ENCODE measurements at places on chromosomes 5 and 9.
A peak's percentile ranks its signal among the peaks of the same experiment; 100 is the strongest.

- peak; percentile 84 for DNase-seq
Measured at GRCh38 chr5:150302301-150303069, at the start of gene ARSI. ARSI (minus strand) TSS chr5:150302905; CDS start chr5:150302373, 532 bp downstream.

GRCh38 chr5:163578652-163579051 lies 73.2 kb downstream of the MAT2B start:
- no peak for DNase-seq

DNA sequence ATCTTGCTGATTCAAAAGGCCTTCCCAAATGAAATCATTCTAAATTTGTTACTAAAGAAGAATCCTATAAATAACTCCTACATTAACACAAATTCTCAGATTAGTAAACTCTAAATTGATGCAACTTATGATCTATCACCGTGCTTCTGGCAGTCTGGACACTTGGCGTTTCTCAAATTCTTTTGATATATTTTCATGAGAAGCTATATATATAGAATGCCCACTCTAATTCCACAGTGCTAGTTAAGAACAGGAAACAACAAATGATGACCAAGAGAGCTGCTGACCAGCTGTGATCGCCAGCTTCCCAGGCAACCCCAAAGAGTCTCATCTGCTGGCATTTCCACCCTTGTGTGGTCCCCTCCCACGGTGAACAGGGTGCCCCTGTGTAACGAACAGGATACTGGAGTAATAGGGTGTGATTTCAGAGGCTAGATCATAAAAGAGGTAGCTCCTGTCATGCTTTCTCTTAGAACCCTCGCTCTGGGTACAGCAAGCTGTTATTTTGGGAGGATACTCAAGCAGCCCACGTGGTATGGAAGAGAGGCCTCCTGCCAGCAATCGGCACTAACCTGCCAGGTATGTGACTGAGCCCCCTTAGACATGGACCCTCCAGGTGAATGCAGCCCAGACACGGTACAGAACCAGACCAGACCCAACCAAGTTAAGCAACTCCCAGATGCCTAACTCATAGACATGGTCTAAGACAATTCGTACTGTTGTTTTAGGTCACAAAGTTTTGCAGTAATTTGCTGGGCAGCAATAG lies 64.7 kb downstream of the CDC14B start:
- no peak for DNase-seq

GRCh38 chr5:115457571-115457970 lies 87.0 kb downstream of the FEM1C start:
- DNase-seq = no peak

- peak; percentile 86 for DNase-seq
Measured at GRCh38 chr5:146541958-146542849, 26.2 kb upstream of the GPR151 start.

DNA sequence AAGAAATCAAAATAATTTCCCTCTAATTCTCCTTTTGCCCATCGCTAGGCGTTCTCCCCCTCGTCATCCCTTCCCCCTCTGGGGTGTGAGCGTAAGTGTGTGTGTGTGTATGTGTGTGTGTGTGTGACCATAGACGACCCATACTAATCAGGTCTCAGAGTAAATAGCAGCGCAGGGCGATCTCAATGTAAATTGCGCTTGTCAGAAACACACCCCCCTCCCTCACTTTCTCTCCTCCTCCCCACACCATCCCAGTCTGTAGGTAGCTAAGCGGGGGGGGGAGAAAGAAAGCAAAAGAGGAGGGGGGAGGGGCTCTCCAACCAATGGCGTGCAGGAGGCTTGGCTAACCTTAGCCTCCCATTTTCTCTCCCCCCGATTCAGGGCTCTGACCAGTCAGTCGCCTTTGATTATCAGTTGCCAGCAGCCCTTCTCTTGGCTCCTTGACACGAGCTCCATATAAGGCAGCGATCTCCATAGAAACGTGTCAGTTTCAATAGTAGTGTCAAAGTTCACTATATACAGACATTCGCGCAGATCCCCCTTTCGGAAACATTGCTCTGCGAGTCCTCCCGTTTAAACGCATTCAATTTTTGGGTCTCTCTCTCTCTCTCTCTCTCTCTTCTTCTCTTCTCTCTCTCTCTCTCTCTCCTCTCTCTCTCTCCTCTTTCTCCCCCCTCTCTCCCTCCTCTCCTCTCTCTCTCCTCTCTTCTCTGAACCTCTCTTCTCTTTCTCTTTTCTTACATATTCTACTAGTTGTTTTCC lies at the start of gene NR2F1:
NR2F1 (plus strand) TSS at position 546 of the 762 bp plus-strand sequence. CDS start 1,802 bp downstream, outside the sequence.
- peak; percentile 92 for DNase-seq

DNA sequence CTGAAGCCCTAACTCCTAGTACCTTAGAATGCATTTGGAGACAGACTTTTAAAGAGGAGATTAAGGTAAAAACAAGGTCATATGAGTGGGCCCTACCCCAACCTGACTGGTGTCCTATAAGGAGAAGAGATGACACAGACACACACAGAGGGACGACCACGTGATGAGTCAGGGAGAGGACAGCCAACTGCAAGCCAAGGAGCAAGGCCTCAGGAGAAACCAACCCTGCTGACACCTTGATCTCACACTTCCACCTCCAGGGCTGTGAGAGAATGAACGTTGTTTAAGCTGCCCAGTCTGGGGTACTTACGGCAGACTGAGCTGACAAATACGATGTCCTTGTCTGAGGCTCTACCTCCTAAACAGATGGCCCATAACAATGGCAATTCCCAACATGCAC lies 93.6 kb downstream of the ROR2 start:
- no peak for DNase-seq

DNA sequence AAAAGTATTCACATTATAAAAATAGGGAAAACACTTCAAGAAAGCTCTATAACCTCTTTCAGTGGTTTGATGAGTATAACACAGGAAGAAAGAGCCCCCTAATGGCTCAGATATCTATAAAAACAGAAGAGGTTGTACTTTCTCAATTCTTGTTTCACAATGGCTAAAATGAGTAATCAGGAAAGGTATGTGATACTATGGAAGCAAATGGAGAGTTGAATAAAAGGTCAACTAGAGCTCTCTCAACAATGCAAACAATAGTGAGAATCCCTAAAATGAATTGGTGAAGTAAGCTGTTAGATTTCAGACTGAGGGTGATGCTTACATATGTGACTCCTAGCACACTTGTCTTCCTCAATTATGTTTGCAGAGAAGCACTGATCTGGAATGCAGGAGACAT lies 584.6 kb upstream of the CDH18 start:
- DNase-seq = no peak

DNA sequence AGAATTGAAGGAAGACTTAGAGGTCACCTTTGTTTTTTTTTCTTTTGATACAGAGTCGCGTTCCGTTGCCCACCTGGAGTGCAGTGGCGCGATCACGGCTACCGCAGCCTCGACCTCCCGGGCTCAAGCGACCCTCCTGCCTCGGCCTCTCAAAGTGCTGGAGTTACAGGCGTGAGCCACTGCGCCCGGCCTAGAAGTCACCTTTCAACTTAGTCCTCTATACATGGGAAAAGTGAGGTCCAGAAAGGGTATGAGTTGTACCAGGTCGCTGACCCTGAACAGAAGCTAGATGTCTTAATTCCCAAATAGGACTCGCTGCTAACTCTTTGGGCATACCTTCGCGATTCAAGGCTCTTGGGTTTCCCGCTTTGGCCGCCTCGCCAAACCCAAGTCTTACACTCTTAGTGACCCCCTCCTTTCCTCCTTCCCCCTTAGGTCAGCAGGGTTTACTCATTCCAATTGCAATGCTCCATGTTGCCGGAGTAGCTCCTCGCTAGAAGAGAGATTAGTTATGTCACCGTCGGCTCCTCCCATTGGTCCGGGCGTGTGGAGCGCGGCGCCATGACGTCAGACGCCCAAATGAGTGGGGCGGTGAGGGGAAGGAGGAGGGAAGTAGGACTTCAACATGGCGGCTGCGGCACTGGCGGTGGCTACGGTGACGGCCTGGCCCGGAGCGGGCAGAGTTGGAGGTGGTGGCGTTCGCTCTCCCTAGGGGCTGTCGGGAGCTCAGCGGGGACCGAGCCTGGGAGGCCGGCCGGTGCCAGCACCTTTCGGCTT lies at the start of gene UBAP1:
UBAP1 (plus strand) TSS at position 608 of the 777 bp plus-strand sequence. CDS start 41,872 bp downstream, outside the sequence.
- DNase-seq = peak; percentile 98

All from ecto neural progenitor cell (in vitro differentiated cells).